ENCODE measurements at places on chromosomes 2 and 18.

- no peak for DNase-seq
These were observed 121.2 kb upstream of the CXCR4 start for GRCh38 chr2:136239079-136239685.

GRCh38 chr18:3061581-3062312, 48.8 kb upstream of the LPIN2 start:
- DNase-seq: no peak

DNA sequence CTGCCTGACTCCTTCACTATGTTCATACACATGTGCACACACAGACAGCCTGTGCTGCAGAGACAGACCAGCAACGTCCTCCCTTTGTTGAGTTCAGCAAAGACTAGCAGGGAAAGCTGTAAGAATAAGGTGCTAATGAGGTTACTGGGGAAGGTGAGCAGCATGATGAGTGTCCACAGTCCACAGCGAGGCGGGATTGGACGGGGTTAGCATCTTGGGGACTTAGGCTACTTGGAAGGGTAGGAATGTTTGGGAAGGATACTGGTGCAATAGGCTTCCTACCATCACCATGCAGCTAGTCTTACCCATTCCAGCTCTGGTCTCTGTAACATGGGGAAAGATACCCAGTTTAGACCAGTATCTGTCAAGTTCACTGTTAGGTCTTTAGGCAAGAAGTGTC, 41.9 kb downstream of the DPYSL5 start:
- no peak for DNase-seq

GRCh38 chr2:80459028-80459427, 154.5 kb upstream of the LRRTM1 start:
- DNase-seq: no peak

GRCh38 chr18:45166836-45167551, 448.3 kb upstream of the SLC14A2 start:
- DNase-seq: no peak

GRCh38 chr2:239948100-239948881, 76.9 kb downstream of the NDUFA10 start:
- no peak for DNase-seq

DNA sequence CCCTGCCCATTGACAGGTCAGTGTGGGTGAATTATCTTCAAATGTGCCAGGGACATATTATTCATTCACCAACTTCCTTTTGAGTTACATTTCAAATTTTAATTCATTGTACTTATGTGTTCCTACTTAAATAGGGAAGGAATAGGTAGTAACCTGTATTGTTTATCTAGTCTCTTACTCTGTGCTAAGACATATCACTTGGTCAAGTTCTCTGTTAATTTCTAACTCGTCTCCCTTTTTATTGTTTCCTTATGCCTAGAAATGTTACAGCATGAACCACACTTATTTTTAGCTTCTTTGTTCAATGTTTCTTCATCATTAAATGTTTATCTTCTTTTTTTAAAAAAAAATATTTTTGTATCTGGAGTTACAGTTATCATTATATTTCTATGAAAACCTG, 151.9 kb downstream of the HAUS1 start:
- DNase-seq: no peak

- no peak for DNase-seq
These were observed 27.4 kb upstream of the C2orf69 start for GRCh38 chr2:199883474-199884212.

DNA sequence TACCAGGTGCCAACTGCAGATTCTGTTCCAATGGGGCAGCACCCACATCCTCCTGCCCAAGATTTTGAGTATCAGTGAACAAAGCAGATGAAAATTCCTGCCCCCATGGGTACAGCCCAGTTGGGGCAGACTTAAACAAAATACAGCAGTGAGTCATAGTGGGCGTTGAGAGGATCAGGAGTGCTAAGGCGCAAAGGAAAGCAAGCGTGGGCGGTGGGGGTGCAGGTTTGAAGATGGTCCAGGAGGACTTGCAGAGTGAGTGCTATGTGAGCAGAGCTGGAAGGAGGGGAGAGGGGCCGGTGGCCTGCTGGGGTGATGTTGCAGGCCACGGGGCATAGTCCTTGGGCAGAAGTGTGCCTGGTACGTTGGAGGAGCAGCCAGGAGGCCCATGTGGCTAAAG, 24.7 kb downstream of the STEAP3 start:
- DNase-seq: no peak

GRCh38 chr2:121052023-121052422, 233.0 kb downstream of the TFCP2L1 start:
- no peak for DNase-seq

DNA sequence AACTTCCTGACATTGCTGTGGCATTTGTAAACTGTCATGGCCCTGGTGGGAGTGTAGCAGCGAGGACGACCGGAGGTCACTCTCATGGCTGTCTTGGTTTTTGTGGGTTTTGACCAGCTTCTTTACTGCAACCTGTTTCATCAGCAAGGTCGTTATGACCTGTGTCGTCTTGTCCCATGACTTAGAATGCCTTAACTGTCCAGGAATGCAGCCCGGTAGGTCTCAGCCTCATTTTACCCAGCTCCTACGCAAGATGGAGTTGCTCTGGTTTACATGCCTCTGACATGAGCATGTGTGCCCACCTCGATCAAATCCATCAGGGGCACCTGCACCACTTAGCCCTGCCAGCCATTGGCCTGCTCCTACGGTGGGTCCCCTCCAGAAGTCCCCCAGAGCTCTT, 32.9 kb upstream of the SLC66A3 start:
- DNase-seq: no peak

- no peak for DNase-seq
These were observed 82.1 kb downstream of the UBR3 start for GRCh38 chr2:169909376-169909775.

GRCh38 chr2:20602803-20603202, 48.1 kb downstream of the HS1BP3 start:
- no peak for DNase-seq

DNA sequence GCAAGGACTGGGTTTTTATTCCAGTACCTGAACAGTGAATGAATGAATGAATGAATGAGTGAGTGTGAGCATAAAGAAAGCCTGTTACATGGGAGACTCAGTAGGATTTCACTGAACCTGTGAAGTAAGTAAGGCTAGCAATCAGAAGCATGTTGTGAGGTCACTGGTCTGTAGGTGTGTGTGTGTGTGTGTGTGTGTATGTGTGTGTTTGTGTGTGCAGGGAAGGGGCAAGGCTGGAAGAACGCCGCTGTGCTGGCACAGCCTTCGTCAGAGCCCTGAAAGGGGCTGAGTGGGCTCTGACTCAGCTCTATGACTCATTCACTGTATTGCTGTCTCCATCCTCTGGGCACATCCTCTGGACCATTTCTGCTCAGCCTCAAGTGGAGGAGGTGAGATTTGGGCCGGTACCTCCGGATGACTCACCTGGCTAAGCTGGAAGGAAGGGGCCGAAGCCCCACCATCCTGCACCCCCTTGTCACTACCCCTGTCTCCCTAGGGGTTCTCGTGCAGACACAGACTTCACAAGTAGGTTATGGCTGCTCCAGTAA, 51.4 kb upstream of the MRPL33 start:
- no peak for DNase-seq

DNA sequence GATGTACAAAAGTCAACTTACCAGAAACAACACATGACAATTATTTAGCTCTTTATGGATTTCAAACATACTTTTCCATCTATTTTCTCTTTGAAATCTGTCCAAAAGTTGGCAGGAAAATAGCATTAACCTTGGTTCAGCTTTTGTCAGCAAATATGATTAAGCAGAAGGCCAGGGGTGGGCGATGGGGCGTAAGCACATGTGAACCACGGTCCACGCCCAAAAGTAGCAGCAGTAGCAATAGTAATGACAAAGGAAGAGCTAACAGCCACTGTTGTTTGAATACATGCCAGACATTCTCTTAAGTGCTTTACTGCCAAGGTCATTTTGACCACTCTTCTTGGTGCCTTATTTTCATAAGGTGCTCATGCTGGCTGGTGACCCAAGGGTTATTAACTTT, 73.5 kb downstream of the ANTXR1 start:
- DNase-seq: no peak

- DNase-seq: no peak
These were observed 38.2 kb upstream of the CYP1B1 start for GRCh38 chr2:38113981-38114708.

Measured in NCI-H1436 treated with DMSO at 0.1 percent for 48 hours (cell line).